ENCODE measurements at places on chromosomes 3 and 15. TPM values are rescaled to one million over a fixed set of nuclear protein-coding genes. Genes with fewer than 3 reads are reported as not detected.

The CPLX3 gene
- total RNA-seq = not detected

The GUCA1C gene
- not detected for total RNA-seq

The IL17RE gene
- total RNA-seq = 0.26 TPM

DNA sequence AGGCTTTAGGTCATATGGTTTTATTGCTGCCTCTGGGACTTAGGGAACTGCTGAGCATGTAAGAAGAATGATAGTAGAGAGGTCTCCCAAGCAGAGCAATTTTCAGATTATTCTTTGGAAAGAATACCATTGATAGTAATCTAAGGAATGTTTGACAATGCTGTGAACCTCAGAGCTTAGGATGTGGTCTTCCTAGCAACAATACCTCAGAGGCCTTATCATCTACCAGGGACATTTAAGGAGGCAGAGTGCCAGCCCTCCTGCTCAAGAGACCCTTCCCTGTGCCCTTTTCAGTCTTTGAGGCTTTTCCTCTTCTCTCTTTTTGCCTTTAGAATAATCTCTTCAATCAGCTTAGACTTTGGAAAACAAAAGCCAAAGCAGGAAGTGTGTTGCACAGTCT is 272.1 kb downstream of the OXSM start:
- DNase-seq = no peak

GRCh38 chr15:33675246-33675645 is 293.1 kb upstream of the CHRM5 start:
- DNase-seq = no peak

DNA sequence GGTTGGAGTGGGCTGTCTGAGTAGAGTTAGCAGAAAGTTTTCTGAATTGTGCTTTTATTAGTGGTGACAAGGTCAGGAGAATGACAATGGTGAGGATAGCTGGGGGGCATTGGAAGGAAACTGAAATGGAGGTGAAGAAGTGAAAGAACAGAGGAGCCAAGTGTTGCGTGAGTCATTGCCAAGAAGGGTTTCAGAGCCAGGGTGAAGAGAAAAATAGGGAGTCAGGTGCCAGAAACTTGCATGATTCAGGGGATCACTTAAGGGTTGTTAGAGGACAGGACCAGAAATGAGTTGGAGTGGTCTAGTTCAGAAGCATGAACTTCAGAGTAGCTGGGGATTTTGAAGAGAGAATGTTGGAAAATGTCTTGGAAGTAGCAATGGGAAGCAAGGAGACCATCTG is 86.0 kb upstream of the GALNT15 start:
- no peak for DNase-seq

DNA sequence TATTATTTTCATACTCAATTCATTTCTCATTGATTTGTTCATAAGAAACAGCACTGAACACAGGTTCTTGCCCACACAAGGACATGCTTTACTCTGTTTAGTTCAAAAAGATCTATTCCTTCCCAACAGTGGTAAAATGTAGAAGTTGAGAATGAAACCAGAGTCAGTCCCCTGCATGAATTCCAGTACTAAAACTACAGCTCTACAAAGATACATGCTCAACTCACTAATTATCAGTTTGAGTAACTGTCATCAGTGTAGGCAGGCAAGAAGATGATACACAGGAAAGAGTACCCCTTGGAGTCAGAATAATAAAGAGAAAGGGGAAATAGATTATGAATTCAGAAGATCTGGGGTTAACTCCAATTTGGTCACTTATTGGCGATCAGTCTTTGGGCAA is 43.2 kb downstream of the NR2E3 start:
- no peak for DNase-seq

DNA sequence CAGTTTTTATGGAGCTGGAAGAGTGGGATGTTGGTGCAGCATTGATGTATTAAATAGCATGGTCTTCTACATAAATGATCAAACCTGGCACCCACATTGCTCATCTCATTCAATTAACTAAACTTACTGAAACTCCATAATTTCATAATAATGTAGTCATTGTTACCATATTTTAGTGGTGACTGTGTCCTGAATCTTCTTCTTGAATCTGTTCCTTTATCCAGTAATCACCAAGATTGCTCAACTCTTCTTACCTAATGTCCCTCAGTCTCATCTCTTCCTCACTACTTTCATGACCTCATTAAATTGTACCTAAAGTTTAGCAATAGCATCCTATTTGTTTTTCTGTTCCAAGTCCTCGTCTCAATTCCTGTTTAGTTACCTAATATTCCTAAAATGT is 69.8 kb downstream of the FGF7 start:
- no peak for DNase-seq

DNA sequence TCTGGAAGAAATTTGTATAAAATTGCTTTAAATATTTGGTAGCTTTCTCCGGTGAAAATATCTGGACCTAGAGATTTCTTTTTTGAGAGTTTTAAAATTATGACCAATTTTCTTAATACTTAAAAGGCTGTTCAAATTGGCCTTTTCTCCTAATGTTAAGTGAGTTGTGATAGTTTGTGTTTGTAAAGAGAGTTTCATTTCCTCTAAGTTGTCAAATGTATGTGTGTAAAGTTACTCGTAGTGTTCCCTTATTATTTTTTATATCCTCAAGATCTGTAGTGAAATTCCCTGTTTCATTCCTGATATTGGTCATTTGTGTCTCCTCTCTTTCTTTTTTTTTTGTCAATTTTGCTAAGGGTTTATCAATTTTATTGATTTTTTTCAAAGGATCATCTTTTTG is 92.6 kb upstream of the CTNNB1 start:
- DNase-seq = no peak

- no peak for DNase-seq
Observed at GRCh38 chr3:80060664-80061063, 292.9 kb upstream of the ROBO1 start.

DNA sequence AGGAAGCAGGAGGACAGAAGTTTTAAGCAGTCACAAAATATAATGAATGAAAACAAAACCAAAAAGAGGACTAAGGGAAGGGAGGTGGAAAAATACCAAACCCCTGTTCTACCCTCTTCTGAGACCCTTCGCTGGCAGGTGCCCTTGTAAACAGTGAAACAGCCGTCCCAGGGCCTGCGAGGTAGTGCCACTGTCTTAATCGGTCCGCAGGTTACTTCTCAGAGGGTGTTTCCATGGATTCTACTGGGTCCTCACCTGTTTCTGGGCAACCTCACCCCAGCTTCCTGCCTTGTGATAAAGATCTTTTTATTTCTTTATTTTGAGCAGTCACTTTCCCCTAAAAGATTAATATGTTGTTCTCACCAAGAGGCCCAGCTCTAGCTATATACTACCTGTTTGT is 65.3 kb downstream of the SLC30A4 start:
- DNase-seq = no peak

DNA sequence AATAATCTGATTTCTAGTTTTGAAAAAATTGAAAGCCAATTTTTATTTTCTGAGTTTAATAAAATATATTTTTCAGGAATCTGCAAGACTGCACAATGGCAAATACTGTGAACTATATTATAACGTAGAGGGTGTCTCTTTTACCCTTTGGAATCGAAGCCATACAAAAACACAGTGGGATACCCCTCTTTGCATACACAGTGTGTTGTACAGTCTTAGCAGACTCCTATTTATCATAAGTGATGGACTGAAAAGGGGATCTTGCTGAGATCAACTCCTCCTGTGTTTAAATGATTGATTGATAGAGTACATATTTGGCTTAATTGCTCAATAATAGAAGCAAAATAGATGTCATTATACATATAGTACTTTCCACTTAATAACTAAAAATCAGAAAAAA is 981.2 kb downstream of the NSUN3 start:
- no peak for DNase-seq

DNA sequence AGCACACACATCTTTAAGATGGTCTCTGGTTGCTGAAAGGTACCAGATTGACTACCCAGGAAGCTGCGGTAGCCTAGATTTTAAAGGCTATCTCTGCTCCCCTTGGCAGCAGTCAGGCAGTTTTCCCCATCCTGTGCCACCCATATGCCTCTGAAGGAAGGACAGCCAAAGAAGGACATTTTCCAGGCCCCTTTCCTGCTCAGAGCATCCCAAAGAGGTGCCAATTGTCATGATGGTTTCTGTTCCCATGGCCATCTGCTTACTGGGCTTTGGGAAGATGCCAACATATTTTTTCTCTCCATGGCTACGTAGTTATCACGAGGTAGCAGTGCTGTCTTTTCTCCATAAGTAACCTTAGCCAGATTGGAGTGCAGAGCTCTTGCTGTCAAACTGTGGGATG is 39.7 kb downstream of the UNC13C start:
- no peak for DNase-seq

- no peak for DNase-seq
Observed at GRCh38 chr15:62404194-62404985, 239.3 kb upstream of the C2CD4B start.

DNA sequence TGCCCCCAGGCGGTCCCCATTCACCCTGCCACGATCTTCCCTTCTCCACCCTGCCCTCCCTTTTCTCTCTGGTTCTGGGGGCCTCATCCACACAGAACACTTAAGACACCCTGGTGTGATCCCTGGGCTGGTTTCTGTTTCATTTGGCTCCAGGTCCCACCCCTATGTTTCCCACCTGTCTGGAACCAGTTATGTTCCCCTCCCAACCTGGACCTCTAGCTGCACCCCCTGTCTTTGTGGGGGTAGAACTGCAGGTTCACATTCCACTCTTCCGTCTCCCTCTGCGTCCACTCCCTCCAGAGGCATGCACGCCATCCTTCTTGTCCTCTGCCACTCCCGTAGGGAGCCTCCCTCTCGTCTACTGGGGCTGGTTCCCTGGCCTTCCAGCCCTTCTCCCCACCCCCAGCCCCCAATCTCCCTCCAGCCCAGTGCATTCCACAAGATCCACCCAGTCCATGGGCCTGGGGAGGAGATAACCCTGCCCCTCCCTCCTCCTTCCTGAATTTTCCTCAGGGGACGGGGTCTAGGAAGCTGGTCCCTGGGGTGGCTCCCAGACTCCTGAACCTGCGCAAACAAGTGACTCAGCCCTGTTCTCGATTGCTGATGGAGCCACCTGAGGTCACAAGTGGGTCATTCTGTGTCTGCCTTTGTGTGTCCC is 73.8 kb downstream of the ABTB1 start:
- DNase-seq = no peak

- peak; percentile 45 for DNase-seq
Observed at GRCh38 chr3:72238010-72238691, 453.2 kb upstream of the PROK2 start.

- DNase-seq = no peak
Observed at GRCh38 chr15:36921484-36922091, 178.8 kb downstream of the MEIS2 start.

- no peak for DNase-seq
Observed at GRCh38 chr3:152556731-152557254, 278.1 kb upstream of the P2RY1 start.

- DNase-seq = no peak
Observed at GRCh38 chr15:80386151-80386550, 18.0 kb upstream of the ARNT2 start.

All from uterus (tissue), 4 donors.